ENCODE measurements at places on chromosomes 16 and 17. TPM values are rescaled to one million over a fixed set of nuclear protein-coding genes. Genes with fewer than 3 reads are reported as not detected.

DNA sequence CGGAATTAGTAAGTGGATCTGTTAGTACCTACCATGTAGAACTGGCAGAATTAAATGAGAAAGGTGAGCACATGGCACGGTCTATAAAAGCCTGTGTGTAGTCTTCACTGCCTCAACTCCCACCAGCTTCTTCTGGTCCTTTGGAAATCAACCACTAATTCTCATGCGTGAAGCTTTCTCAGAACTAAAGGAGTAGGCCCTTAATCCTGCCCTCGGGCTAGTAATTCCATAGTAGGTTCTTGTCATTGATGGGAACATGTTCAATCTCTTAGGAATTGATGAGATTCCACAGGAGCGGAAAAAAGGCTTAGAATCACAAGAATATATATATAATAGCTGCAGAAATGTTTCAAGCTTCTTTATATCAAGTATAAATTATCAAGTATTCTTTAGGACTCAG is 21.7 kb downstream of the CDR2 start:
- DNase-seq, result no peak

TLCD2 gene
- total RNA-seq, result 1.1 TPM

DNA sequence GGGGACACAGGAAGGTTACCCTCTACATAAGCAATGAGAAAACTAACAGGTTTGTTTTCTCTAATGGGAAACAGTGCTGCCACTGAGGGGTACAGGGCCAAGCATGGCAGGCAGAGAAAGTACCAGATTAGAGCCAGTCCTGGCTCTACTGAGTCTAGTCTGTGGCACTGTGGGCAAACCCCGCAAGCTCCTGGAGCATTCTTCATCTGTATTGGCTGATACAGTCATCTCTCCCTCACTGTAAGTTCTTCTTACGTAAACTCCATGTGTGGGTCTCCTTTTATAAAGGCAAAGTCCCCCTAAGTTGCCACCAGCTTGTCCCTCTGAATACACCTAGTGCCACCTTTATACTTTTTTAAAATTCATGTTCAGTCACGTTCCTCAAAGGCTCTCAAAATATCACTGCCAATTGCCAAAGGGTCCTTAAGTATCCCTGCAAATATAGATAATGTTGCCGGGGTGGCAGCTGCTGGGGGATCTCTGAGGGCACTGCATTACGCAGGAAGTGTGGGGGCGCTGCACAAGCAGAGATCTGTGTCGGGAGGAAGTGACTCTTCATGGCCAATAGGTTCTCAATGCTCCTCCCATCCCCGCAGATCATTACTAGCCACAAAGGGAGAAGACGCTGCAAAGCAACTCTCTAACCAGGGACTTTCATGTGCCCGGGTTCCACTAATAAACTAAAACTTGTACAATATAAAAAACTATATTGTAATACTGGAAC is 18.8 kb downstream of the XPO6 start:
- DNase-seq, result no peak

GRCh38 chr17:45263477-45263860 is 1.6 kb upstream of the SPATA32 start:
- no peak for DNase-seq

DNA sequence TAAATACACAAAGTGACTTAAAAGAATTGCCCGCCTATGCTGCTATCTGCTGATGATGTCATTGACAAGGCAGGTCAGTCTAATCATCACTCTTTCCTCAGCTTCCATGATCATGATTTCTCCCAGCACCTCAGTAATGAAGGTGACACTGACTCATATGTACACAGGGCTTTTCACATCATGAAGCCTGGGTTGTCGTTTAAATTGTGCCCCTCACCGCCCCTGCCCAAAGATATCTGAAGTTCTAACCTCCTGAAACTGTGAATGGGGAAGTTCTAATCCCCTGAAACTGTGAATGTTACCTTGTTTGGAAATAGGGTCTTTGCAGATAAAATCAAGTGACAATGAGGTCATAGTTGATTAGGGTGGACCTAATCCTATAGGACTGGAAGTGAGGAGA is 17.4 kb upstream of the GPRC5C start:
- no peak for DNase-seq

LLGL1 gene
- total RNA-seq, result 53.7 TPM

CMTM2 gene
- not detected for total RNA-seq

GRCh38 chr17:76382803-76383545 is 1.4 kb upstream of the SPHK1 start:
- no peak for DNase-seq

MARVELD3 gene
- total RNA-seq, result not detected

GRCh38 chr16:47567321-47567720 is 106.2 kb downstream of the PHKB start:
- DNase-seq, result no peak

RNF157 gene
- 2.8 TPM for total RNA-seq

THRA gene
- 22.3 TPM for total RNA-seq

FOXC2 gene
- total RNA-seq, result 8.3 TPM

DNA sequence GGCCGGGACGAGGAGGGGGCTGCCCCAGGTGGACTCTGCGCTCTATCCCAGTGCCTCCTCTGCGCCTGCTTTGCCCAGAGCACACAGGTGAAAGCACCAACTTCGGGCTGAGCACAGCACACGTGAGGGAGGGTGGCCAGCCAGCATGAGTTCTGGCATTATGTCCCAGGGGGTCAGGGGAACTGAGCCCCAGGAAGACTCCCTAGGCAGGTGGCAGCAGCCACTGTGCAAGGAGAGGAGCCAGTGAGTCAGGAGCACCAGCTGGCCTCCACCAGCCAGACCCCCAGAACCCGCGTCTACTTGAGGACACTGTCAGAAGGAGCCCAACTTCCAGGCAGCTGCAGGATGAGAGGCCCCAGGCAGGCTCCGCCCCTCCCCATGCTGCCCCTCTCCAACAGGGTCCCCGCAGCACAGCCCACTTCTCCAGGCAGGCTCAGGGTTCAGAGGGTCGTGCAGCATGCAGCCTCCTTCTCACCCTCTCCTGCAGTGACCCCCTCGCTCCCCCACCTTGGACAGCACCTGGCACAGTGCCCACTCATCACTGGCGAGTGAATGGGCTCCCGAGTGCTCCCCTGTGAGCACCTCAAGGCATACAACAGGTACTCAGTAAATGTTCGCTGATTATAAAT is 44.2 kb upstream of the RASD1 start:
- DNase-seq, result no peak

DNA sequence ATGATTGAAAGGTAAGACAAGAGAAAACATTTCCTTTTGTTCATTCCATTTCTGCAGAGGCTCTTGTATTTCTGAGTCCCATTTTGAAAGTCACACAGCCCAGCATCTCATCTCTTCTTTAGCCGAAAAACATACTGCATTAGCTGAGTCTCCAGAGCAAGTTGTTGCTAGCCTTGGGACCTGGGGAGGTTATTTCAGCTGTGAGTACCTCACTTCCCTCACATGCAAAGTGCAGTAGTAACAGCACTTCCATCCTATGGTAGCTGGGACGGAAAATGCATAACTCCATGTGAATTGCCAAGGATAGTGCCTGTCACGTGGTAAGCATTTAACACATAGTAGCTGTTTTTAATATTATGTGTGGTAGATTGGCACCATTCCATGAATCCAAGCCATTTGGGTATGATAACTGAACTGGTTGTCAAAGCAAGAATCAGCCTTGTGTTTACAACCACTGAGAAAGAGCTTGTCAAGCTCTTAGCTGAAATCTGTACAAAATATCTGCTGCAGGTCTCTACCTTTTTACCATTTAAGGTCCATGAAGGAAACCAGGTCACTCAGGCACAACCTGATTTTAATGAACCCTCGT is 345.7 kb downstream of the CDH13 start:
- no peak for DNase-seq

FBXW10 gene
- total RNA-seq, result not detected

ACSM3 gene
- total RNA-seq, result not detected

NECAB2 gene
- not detected for total RNA-seq

DNA sequence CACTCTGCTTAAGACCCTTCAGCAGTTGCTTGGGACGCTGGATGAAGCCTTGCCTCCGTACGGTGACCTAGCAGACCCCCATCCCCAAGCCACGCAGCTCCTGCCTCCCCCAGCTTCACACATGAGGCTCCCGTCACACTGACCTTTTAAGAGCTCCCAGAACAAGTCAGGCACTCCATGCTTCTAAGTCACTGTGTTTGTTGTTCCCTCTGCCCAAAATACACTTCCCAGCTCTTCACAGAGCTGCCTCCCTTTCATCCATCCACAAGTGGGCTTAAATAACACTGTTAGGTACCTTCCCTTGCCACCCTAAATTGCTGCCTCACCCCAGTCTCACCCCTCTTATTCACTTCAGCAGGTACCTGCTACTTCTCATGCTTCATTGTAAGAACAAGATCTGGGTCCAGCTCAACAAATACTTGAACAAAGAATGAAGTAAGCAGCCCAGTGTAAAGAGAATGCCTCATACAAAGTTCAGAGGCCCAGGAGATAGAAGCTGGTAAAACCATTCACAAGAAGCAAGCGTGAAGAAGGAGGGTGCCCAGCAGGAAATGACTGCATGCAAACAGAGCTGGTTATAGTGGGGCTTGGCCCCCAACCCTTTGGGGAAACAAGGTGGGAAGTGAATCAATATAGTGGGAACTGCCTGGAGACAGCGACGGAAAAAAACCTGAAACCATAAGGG is 5.8 kb downstream of the ZC3H7A start:
- no peak for DNase-seq

DNA sequence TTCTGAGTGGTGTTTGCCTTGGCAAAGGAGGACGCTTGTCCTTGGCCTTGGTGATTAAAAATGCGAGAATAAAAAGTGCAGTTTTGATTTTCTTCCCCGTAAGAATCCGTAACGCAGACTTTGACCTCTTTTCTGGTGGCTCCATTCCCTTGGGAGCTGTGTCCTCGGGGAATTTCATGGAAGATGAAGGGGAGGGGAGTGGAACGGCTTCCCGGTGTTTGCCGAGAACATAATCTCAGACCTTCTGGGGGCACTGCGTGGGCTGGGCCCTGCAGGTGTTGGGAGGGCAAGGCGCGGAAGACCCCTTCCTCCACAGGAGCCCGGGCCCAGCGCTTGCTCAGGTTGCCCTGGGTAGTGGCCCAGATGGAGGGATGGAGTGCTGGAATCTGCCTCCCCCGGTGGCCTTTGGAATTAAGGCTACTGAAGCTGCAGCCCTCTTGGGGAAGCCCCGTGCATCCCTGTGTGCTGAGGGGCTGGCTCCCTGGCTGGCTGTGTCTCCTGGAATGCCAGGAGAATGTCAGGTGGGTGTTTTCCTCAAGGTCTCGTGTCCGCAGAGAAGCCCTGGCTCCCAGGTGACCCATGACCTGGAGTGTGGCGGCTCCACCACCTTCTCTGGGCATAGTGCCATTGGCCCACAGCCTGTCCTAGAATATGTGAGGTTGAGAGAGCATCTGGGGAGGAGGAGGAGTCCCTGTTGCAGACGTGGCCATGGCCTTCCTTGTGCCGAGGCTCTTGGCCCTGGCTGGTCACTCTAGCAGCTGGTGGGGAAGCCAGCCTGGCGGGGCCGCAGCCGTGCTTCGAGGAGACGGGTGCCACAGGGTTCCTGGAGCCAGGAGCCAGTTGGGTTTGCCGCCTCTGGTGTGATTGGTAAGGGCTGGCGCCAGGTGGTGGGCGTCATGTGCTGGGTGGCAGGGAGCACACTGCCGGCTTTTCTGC is 3.1 kb downstream of the BAIAP2 start:
- DNase-seq, result no peak

GRCh38 chr17:2719861-2720260 is 8.3 kb upstream of the CLUH start:
- DNase-seq, result no peak

WFDC1 gene
- total RNA-seq, result not detected

- DNase-seq, result no peak
Measured at GRCh38 chr16:81992859-81993258, 18.4 kb downstream of the SDR42E1 start.

MYL4 gene
- 0.69 TPM for total RNA-seq

OR2C1 gene
- 0.17 TPM for total RNA-seq

- DNase-seq, result no peak
Measured at GRCh38 chr17:42277342-42277712, 1.1 kb upstream of the STAT5B start.

DNA sequence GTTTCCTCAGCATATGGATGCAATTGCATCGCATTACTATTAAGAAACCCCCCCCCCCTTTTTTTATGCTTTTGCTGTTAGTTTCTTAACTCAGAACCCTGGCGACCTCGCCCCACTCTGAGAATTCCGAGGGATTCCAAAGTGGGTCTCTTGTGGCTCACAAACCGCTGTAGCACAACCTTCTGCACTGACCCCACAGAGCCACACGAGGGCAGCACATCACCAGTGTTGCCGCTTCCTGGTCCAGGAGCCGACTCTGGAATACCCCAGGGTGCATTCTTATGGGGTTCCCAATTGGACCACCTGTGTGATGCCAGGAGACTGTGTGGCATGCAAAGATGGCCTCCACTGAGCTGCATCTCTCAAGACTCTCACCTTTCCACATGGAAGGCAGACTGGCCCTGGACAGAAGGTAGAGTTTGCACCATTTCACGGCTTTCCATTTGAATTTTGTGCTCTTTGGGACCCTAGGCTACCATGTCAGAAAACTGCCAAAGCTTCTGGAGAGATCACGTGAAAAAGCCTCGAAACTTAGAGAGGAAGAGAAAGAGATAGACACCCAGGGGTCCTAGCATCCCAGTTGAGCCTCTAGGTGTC is 432.7 kb upstream of the ASIC2 start:
- DNase-seq, result no peak

GRCh38 chr17:51133365-51133764 is 12.7 kb upstream of the SPAG9 start:
- DNase-seq, result peak; percentile 9

RASL10B gene
- 0.63 TPM for total RNA-seq

- no peak for DNase-seq
Measured at GRCh38 chr17:57444682-57445450, 188.5 kb downstream of the MSI2 start.

CFAP97D1 gene
- under 0.01 TPM for total RNA-seq

DNA sequence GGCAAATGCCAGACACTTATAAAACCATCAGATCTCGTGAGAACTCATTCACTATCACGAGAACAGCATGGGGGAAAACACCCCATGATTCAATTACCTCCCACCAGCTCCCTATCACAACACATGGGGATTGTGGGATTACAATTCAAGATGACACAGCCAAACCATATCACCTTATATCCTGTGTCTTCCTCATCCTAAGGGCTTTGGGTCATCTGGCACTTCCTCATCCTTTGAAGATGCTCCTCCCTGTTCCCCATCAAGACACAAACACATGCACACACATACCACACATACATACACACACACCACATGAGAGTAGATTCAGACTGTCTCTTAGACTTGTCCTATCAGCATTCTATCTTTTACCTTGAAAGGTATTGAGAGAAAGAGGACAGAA is 2.8 kb upstream of the PMFBP1 start:
- DNase-seq, result no peak

DNA sequence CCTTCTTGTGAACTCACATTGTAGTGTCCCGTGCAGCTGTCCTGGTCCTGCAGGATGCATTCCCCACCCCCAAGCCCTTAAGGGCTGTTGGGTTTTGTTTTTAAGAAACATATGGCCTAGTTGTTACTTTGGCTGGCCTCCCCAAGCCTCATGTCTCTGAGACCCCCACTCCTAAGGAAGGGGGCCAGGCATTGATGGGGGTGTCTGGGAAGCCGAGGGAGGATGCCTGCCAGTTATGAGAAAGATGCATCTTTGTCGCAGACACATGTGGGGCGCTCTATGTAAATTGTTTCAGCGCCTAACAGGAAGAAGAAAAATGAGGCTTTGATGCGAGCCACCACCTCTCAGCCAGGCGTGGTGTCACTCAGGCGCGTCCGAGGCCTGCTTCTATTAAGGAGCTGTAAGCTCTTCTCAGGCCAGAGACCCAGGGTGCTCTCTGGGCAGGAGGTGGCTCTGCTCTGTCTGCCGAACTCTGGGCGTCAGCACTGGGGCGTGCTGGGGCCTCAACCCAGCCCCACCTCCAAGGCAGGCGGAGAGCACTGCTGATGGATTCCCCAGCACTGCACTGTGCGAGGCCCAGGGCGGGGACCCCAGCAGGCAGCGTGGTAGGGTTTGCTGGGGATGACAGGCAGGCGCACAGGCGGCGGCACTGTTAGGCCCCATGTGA is 70.6 kb downstream of the SREBF1 start:
- no peak for DNase-seq
